ENCODE measurements at places on chromosomes 6 and 20.

GRCh38 chr20:49821381-49821780 is 8.8 kb downstream of the SLC9A8 start:
- H3K27me3 ChIP-seq, result no peaks in the 10 kb centered on the region
- no peak overlapping the region for H3K27ac ChIP-seq
- peaks cover 20% of the 10 kb centered on the region for H3K36me3 ChIP-seq
- H3K4me3 ChIP-seq, result no peak overlapping the region
- DNase-seq, result no peak

DNA sequence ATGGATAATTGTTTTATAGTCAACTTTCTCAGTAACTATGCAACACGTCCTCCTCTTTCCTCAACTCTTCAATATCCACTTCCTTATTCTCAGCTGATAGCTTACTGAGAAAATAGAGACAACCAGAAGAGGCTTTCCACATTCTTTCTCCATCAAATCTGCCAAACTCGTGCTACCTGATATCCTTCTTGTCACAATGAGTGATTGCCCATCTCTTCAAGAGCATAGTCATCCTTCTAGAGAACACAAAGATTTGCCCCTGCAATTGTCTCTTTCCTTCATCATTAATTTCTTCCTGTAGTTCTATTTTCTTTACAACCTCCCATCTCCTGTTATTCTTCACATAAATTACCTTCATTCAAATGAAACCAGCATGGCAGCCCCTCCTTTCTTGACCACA is 75.9 kb upstream of the RGS17 start:
- no peak for DNase-seq
- no peak overlapping the region for H3K27ac ChIP-seq
- H3K36me3 ChIP-seq, result no peaks in the 10 kb centered on the region
- H3K4me1 ChIP-seq, result no peaks in the 10 kb centered on the region
- no peaks in the 10 kb centered on the region for H3K27me3 ChIP-seq

DNA sequence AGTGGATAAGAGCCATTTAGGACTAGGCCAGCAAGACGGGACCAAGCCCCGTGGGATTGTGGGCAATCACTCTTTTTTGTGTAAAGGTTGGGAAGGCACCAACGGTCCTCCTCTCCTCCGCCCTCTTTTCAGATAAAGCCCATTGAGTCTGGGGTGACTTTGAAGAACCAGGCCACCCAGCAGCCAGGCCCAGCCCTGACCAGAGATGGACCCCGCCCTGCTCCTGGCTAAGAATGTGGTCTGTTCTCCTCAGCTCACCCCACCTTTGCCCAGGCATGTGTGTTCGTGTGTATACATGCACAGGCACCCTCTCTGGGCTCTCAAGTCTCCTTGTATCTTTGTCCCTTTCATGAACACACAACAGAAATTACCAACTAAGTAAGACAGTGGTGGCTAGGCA is 9.1 kb downstream of the SDC4 start:
- DNase-seq, result no peak
- peaks cover 12% of the 10 kb centered on the region for H3K36me3 ChIP-seq
- H3K4me3 ChIP-seq, result peak overlapping the region; percentile 37
- H3K27ac ChIP-seq, result peak overlapping the region; percentile 99

DNA sequence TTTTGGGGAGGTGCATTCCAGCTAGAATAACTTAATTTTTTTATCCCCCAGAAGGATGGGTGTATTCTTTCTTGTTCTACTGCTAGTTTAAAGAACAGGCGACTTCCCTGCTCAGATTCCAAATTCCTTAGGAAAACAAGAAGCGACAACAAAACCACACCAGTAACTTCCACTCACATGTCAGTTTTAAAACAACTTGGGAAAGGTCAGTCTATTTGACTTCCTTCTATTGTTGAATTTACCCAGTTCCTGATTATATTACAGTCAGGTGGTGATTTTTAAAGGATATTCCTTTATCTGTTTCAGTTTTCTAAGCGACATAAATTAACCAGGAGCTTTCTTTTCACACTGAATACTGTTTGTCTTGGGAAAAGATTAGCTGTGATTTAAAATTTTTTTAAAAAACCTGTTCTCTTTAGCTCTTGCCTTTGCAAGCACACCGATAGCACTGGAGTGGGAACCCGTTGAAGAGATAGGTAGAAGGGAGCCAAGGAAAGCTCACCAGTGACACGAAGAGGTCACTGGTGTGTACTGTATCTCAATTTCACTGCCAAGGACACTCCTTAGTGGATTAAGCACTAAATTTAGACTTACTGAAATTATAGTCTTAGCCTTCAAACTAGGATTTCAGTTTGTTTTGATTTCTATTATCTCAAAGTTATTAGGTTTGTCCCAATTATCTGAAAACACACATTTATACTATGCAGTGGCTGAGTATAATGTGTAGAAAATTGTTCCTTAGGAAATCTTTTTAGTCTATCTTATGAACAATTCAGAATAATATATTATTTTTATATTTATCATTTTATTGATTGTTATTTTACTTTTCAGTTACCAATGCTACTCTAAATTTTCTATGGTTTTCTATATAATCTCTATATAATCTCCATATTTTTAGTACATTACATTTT is 22.3 kb downstream of the MARCKS start:
- H3K4me1 ChIP-seq, result peaks cover 10% of the 10 kb centered on the region
- peaks cover 3% of the 10 kb centered on the region for H3K27me3 ChIP-seq
- H3K4me3 ChIP-seq, result no peak overlapping the region
- H3K36me3 ChIP-seq, result no peaks in the 10 kb centered on the region
- peak overlapping the region; percentile 45 for H3K27ac ChIP-seq

- DNase-seq, result no peak
- peak overlapping the region; percentile 76 for H3K4me3 ChIP-seq
- peaks cover 73% of the 10 kb centered on the region for H3K27me3 ChIP-seq
Observed at GRCh38 chr6:125746731-125747588, 2.5 kb upstream of the HEY2 start.

DNA sequence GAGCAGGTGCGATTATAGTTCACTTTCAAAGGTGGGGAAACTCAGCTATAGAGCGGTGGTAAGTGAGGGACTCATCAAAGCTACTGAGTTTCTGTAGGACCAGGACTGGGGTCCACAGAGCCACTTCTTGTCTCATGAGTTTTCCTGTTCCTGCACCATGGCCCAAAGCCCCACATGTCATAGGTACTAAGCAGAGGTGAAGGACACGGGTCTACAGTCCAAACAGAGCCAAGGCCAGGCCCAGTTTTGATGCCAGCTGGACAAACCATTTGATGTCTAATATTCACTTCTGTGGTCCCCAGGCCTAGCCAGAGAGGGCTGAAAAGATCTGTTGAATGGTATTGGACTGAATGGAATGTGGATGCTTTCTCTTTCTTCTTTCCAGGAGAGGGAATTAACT is 11.0 kb downstream of the BPIFB6 start:
- H3K27ac ChIP-seq, result no peak overlapping the region
- H3K27me3 ChIP-seq, result peaks cover 25% of the 10 kb centered on the region
- no peak overlapping the region for H3K4me3 ChIP-seq

GRCh38 chr20:34600892-34601653 is 42.6 kb downstream of the MAP1LC3A start:
- no peaks in the 10 kb centered on the region for H3K27me3 ChIP-seq
- no peak overlapping the region for H3K4me3 ChIP-seq
- peaks cover 6% of the 10 kb centered on the region for H3K36me3 ChIP-seq
- DNase-seq, result no peak

DNA sequence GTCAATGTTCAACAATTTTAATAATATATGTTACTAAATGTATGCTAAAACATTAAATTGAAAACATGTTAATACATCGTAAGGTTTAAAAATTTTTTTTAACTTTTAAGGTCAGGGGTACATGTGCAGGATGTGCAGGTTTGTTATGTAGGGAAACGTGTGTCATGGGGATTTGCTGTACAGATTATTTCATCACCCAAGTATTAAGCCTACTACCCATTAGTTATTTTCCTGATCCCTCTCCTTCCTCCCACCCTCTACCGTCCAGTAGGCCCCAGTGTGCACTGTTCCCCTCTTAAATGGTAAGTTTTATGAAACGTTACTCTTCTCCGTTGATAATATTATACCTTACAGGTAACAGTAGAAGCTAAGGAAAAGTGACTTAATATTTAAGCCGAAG is 15.8 kb downstream of the PDE7B start:
- no peak overlapping the region for H3K27ac ChIP-seq
- no peaks in the 10 kb centered on the region for H3K4me1 ChIP-seq
- peaks cover 1% of the 10 kb centered on the region for H3K36me3 ChIP-seq
- no peak overlapping the region for H3K4me3 ChIP-seq
- no peak for DNase-seq

DNA sequence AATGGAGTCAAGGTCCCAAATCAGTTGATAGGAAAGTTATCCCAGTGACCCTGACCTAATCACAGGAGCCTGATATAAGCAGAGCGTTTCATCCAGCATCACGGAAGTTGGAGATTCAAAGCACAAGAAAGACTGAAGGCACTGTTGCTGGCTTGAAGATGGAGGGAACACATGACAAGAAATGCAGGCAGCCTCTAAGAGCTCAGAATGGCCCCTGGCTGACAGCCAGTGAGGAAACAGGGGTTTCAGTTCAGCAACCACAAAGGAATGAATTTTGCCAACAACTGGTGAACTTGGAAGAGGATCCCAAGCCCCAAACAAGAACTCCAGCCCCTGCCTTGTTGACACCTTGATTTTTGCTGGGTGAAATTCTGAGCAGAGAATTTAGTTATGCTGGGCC is 778.5 kb downstream of the MAFB start:
- peaks cover 8% of the 10 kb centered on the region for H3K27me3 ChIP-seq
- H3K27ac ChIP-seq, result no peak overlapping the region
- no peak overlapping the region for H3K4me3 ChIP-seq
- H3K36me3 ChIP-seq, result no peaks in the 10 kb centered on the region

DNA sequence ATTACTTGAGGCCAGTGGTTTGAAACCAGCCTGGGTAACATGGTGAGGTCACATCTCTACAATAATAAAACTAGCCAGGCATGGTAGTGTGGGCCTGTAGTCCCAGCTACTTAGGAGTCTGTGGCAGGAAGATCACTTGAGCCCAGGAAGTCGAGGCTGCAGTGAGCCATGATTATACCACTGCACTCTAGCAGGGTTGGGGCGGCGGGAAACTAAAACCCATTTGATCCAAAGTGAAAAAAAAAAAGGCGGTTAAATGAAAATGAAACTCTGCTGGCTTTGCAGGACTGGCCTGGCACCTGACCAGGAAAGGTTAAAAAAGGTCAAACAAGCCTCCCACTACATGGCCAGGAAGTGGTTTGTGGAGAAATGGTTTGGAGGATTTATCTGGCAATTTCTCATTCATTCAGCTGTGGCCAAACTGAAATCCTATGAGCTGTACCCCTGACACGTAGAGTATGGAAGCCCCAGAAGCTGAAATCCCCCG is 36.6 kb downstream of the MTRES1 start:
- H3K36me3 ChIP-seq, result peaks cover 19% of the 10 kb centered on the region
- DNase-seq, result no peak
- H3K27ac ChIP-seq, result no peak overlapping the region
- H3K4me3 ChIP-seq, result no peak overlapping the region
- H3K4me1 ChIP-seq, result peaks cover 11% of the 10 kb centered on the region

- H3K27me3 ChIP-seq, result peaks cover 42% of the 10 kb centered on the region
- no peak overlapping the region for H3K4me3 ChIP-seq
- H3K36me3 ChIP-seq, result no peaks in the 10 kb centered on the region
- peaks cover 2% of the 10 kb centered on the region for H3K4me1 ChIP-seq
- H3K27ac ChIP-seq, result no peak overlapping the region
- no peak for DNase-seq
Observed at GRCh38 chr6:163186527-163186926, 228.0 kb upstream of the QKI start.

- DNase-seq, result no peak
- no peaks in the 10 kb centered on the region for H3K36me3 ChIP-seq
- no peak overlapping the region for H3K4me3 ChIP-seq
- peaks cover 13% of the 10 kb centered on the region for H3K4me1 ChIP-seq
Observed at GRCh38 chr6:13417431-13417830, 70.0 kb downstream of the GFOD1 start.

DNA sequence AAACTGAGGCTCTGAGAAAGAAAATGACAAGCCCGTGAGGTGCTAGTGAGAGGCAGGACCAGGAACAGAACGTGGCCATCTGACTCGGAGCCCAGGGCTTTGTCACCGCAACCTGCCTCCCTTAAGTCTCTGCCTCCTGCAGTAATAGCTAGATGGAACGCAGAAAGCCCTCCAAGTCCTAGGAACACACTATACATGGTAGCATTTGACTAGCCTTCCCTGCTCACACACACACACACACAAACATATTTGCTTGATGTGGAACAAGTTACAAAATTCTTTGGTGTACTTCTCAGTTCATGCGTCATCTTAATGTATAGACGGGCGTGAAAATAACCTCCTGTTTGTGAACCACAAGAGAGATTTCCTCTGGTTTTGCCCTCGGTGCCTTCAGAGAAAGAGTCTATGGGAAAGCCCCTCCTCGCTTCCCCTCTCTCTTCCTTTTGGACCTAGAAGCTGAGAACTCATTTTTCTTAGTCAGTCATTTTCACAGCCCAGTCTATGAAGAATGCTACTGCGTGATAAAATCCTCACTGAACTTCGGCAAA is 38.8 kb downstream of the C6orf52 start:
- DNase-seq, result no peak
- no peak overlapping the region for H3K27ac ChIP-seq
- H3K36me3 ChIP-seq, result no peaks in the 10 kb centered on the region
- H3K4me1 ChIP-seq, result no peaks in the 10 kb centered on the region

- H3K36me3 ChIP-seq, result no peaks in the 10 kb centered on the region
- no peak overlapping the region for H3K27ac ChIP-seq
- H3K27me3 ChIP-seq, result peaks cover 9% of the 10 kb centered on the region
- peaks cover 3% of the 10 kb centered on the region for H3K4me1 ChIP-seq
Observed at GRCh38 chr6:3900744-3901336, 51.7 kb downstream of the FAM50B start.
